ENCODE measurements at places on chromosomes 1 and 21.

DNA sequence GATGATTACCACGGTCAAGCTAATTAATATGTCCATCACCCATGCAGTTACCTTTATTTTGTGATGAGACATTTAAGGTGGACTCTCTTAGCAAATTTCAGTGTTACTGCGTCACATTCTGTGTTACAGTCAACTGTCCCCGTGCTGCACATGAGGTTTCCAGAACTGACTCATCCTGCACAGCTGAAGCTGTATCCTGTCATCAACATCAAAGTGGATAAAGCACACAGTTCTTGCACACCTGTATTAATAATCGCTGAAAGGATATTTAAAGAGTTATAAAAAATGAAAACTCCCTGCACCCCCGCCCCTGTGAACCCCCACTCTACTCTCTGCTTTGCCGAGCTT is 3.4 kb upstream of the KRTAP10-5 start:
- H3K27me3 ChIP-seq: peaks cover 24% of the 10 kb centered on the region
- no peak for DNase-seq
- no peaks in the 10 kb centered on the region for H3K36me3 ChIP-seq
- peaks cover 8% of the 10 kb centered on the region for H3K4me1 ChIP-seq
- no peak overlapping the region for H3K4me3 ChIP-seq

DNA sequence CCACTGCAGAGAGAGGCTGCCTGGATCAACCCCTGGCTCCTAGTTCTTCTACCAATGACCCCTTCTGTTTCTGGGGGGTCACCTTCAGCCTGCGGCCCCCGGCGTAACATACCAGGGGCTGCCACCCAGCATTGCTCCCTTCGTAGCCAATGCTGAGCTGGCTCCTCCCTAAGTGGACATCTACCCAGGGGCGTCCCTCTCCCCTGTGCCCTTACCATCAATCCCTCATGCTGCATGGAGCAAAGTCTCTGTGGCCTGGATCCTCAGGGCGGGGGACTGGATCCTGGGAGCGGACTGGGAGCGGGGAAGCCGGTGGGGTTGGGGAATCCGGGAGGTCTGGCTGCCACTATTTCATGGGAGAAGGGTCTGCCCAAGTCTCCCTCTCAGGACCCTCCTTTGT is 28.6 kb downstream of the TRIM67 start:
- H3K4me3 ChIP-seq: no peak overlapping the region
- H3K4me1 ChIP-seq: peaks cover 3% of the 10 kb centered on the region
- H3K27me3 ChIP-seq: peaks cover 72% of the 10 kb centered on the region
- no peak overlapping the region for H3K27ac ChIP-seq
- H3K36me3 ChIP-seq: no peaks in the 10 kb centered on the region

- H3K36me3 ChIP-seq: no peaks in the 10 kb centered on the region
- peak overlapping the region; percentile 78 for H3K4me3 ChIP-seq
- H3K27me3 ChIP-seq: peaks cover 46% of the 10 kb centered on the region
- DNase-seq: peak; percentile 51
Measured at GRCh38 chr1:9687874-9688582, 36.5 kb downstream of the PIK3CD start.

GRCh38 chr21:34270411-34270810 is 93.4 kb upstream of the KCNE2 start:
- H3K4me1 ChIP-seq: peaks cover 7% of the 10 kb centered on the region
- no peak for DNase-seq
- no peaks in the 10 kb centered on the region for H3K27me3 ChIP-seq
- peaks cover 4% of the 10 kb centered on the region for H3K36me3 ChIP-seq
- no peak overlapping the region for H3K4me3 ChIP-seq

DNA sequence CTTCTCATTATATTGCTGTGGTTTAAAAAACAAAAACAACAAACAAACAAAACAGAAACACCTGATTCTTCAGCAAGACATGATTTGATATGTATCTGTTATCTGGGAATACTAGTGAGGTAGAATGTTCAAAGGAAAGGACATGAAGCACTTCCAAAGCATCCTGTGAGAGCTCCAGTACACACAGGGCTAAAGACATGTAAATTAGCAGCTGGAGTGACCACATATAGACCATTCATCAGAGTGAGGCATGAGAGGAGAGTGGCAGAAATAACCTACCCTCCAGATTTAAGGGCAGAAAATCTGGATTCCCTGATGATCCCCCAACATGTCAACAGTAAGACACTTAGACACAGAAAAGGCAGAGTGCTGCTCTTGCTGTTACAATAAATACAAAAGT is 260.5 kb upstream of the CHRM3 start:
- no peaks in the 10 kb centered on the region for H3K36me3 ChIP-seq
- peaks cover 6% of the 10 kb centered on the region for H3K27me3 ChIP-seq
- no peak overlapping the region for H3K4me3 ChIP-seq
- no peak for DNase-seq

GRCh38 chr1:236760480-236760879 is 34.6 kb upstream of the MTR start:
- H3K4me1 ChIP-seq: peaks cover 31% of the 10 kb centered on the region
- H3K4me3 ChIP-seq: no peak overlapping the region

GRCh38 chr1:6454856-6455751 is 10.9 kb downstream of the TNFRSF25 start:
- H3K27ac ChIP-seq: no peak overlapping the region
- no peaks in the 10 kb centered on the region for H3K36me3 ChIP-seq
- peaks cover 13% of the 10 kb centered on the region for H3K27me3 ChIP-seq
- no peak for DNase-seq
- H3K4me1 ChIP-seq: peaks cover 11% of the 10 kb centered on the region
